Right cardiac atrium (tissue), 5 donors: ENCODE measurements at places on chromosomes 5 and 9. TPM values are rescaled to one million over a fixed set of nuclear protein-coding genes. Genes with fewer than 3 reads are reported as not detected.

The PRR16 gene
- polyA plus RNA-seq, result 7.5 TPM

The PCDHAC2 gene
- 0.02 TPM for polyA plus RNA-seq

The C9 gene
- polyA plus RNA-seq, result not detected

The SLC1A1 gene
- 1.1 TPM for polyA plus RNA-seq

The SPATA31E1 gene
- polyA plus RNA-seq, result not detected

The TTC39B gene
- 1.00 TPM for polyA plus RNA-seq

The IFNA7 gene
- polyA plus RNA-seq, result not detected

The NR4A3 gene
- polyA plus RNA-seq, result 57.4 TPM

The LHX6 gene
- 2.9 TPM for polyA plus RNA-seq

- no peak for DNase-seq
These were observed 10.4 kb upstream of the CRB2 start for GRCh38 chr9:123345567-123345955.

DNA sequence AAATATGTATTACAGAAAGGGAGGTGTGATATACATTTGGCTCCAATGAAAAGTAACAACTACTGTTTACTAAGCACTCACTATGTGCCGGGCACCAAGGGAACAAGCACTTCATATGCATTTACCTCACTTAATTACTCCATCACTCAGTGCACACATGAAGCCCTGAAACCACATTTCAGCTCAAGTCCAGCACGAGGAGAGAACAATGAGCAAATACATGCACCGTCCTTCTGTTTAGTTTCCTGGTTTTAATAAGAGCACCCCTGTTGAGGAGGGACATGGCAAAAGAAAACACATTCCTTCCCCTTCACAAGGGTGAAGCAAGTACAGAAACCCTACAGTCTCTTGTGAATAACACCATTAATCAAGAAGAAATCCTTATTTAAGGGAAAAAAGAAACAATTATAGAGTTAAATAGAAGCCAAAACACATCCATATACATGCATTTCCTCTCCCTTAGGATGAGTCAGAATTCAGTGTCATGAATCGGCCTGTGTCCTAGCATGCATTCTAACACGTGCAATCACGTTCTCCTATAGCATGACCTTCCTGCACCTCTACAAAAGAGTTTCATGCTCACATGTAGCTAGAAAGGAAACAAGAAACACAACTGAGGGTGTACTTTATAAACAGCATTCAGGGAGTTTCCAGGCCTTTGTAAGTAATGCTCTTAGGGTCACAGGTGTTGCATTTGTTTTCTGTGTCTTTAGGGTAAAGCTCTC lies 411.6 kb downstream of the BNC2 start:
- no peak for DNase-seq

DNA sequence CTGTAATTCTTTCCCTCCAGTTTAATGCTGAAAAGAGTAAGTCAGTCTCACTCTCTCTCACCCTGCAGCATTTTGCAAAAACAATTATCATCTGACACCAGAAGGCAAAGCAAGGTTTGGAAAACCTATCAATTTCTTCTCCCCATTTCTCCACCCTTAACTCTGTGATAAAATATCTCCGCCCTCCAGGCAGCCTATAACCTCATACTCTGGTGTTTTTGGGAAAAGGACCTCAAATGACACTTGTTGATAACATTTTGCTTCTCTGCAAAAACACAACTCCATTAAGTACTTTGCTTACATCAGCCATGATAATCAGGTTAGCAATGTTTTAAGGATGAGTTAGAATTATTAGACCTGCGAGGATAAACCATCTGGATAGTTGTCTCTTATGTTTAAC lies 2.3 kb downstream of the ANKH start:
- DNase-seq, result no peak

- no peak for DNase-seq
These were observed 49.7 kb downstream of the YIPF5 start for GRCh38 chr5:144120661-144121180.

GRCh38 chr9:4828761-4829160 lies 36.0 kb downstream of the RCL1 start:
- no peak for DNase-seq

- no peak for DNase-seq
These were observed 1218.2 kb downstream of the FOXD4L5 start for GRCh38 chr9:64066736-64067368.

DNA sequence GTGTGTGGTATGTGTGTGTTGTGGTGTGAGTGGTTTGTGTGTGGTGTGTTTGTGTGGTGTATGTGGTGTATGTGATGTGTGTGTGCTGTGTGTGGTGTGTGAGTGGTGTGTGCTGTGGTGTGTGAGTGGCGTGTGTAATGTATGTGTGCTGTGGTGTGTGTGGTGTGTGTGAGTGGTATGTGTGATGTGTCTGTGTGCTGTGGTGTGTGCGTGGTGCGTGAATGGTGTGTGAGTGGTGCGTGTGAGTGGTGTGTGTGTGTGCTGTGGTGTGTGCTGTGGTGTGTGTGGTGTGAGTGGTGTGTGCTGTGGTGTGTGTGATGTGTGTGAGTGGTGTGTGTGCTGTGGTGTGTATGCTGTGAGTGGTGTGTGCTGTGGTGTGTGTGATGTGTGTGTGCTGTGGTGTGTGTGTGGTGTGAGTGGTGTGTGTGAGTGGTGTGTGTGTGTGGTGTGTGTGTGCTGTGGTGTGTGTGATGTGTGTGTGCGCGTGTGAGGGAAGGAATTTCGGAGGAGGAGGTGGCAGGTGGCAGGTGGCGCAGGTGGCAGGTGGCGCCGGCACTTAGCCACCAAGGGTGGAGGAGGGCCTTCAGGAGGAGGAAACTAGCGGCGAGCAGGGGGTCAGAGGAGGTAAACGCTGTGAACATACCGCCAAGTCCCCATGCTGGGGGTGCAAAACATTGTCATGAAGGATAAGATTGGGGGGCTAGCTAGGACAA lies 191.8 kb downstream of the MELK start:
- DNase-seq, result no peak

DNA sequence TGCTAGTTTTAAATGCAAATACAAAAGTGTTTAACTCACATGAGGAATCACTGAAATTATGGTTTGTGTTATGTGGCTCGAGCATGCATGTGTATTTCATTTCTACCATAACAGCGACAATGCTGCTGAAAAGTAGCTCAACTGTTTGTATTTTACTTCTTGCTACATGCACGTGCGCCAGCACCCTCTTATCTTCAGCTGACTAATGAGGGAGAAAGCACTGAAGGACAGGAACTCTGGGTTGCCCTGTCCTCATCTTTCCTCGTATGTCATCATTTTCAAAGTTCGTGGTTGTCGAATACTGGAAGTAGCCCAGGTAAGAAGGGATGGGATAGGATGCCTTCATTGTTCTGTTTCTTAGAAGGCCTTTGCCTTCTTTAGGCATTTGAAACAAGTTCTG lies 120.3 kb downstream of the SYK start:
- DNase-seq, result no peak

GRCh38 chr5:178338750-178339144 lies 106.1 kb upstream of the PHYKPL start:
- no peak for DNase-seq

- no peak for DNase-seq
These were observed 31.7 kb downstream of the DOCK2 start for GRCh38 chr5:169668732-169669131.

DNA sequence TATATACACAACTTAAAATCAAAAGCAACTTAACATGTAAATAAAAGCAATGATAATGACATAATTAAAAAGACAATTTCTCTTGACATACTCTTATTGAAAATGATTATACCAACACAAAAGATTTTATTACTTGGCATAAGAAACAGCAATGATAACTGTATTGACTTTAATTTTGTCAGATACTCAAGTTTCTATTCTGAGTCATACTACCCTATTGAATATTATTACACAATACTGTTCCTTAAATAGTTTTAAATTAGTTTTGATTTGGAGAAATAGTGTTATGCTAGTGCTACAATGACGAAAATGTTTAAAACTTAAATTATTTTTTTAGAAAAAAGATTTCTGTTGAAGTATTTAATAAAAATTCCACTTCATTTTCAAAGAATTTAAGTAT lies 1319.3 kb upstream of the C9orf72 start:
- DNase-seq, result no peak

- no peak for DNase-seq
These were observed 105.2 kb downstream of the GNAQ start for GRCh38 chr9:77926371-77926878.

GRCh38 chr9:107627781-107628180 lies 138.2 kb upstream of the KLF4 start:
- DNase-seq, result no peak

DNA sequence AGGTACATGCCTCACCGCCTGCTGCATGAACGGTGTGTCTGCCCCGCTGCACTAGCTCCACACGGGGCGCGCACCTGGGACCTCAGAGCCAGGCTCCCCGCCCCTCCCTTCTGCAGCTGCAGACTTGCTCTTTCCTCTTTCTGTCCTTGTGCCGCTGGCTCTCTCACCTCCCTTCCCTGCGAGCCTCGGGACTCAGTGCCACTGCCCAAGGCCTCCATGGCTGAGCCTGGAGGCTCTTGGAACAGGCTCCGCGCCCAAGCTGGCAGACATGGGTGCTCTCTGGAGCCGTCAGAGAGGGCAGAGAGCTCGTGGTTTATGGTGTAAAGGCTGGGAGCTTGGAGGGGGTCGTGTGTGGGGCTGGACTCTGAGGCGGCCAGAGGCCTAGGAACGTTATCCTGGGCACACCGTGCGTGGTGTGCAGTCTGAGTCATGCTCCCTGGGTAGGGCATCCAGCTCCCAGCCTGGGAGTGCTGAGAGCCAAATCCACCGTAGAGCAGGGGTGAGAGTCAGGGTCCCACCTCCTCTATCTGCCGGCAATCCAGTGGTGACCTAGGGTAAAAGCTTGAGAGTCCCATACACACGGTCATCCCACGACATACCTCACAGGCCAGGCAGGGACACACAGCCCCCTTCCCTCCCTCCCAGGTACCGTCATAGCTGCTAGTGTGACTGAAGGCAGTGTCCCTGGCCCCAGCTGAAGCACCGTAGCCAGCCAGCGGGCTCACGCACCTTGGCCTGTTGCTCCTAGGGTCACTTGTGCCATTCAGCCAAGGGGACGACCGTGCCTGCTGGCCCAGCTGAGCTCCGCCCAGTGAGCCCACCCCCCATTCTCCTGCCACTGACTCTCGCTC lies 22.4 kb downstream of the GOLGA2 start:
- DNase-seq, result no peak

DNA sequence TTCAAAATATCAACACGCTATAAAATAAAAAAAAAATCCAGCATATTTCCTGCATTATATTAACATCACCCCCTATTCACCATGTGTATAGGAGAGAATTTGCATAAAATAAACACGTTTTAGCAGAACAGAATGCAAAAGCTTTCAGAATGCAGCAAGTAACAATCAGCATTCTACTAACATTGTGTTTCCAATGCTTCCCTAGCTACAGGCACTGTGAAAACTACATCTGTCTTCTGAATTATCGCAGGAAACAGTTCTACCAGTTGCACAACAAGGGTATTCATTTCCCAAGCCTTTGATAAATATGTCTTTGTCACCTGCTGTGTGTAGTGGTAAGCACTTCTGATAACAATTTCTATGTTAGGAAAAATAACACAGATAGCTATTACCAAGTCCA lies 1015.8 kb downstream of the CDH18 start:
- DNase-seq, result no peak

DNA sequence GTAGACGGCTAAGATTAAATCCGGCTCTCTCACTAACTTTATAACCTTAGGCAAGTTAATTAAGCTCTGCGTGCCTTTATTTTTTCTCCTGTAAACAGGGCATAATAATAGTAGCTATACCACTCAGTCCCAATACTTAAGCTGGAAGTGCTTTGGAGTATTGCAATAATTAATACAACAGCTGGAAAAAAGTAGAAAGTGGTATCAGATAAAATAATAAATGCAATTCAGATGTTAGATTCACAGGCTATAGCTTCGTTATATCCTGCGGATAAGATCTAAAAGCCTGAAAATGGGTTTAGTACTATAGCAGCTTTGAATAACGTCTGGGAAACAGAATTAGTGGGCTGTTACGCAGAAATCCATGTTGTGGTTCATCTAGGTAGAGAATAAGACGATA lies 51.8 kb downstream of the MEGF9 start:
- no peak for DNase-seq

DNA sequence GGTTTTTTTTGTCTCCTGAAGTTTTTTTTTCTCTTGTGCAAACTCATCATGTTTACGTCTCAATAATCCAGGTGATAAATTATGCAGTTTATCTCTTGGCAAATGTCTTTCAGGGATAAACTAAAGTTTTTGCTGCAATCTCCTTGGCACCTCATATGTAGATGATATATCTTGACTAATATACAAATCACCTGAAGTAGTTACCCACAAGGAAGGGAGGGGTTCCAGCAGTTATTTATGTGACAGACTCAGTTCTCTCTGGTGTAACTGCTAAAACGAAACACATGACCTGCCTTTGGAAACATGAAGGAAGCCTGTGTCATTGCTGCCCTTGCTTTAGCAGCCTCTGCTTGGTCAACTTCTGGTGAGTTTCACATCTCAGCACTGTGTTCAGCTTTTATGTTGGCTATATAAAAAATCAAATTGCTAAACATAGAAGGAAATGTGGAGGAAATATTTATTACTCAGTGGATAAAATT lies 39.3 kb upstream of the KIAA1958 start:
- DNase-seq, result no peak

- no peak for DNase-seq
These were observed 46.8 kb upstream of the FER start for GRCh38 chr5:108700930-108701329.

DNA sequence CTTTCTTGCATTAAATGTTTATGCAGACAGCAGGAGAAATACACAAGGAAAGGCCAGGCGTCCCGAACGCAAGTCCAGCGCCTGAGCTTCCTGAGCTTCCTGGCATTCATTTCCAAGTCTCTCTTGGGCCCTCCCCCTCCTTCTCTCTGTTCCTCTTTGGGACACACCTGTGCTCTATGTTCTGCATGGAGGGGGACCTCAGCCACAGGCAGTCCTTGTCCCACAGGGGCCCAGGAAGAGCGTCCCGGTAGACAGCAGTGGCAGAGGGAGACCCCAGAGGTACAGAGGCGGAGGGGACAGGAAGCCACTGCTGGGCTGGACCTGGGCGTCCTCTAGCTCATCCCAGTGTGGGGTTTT lies 221.3 kb downstream of the C9orf50 start:
- DNase-seq, result no peak
